ENCODE measurements at places on chromosomes 1 and 21.

- no peak for DNase-seq
Observed at GRCh38 chr1:46617108-46617800, 643 bp upstream of the MOB3C start.

- DNase-seq, result no peak
Observed at GRCh38 chr1:23639460-23640095, 52.0 kb upstream of the RPL11 start.

DNA sequence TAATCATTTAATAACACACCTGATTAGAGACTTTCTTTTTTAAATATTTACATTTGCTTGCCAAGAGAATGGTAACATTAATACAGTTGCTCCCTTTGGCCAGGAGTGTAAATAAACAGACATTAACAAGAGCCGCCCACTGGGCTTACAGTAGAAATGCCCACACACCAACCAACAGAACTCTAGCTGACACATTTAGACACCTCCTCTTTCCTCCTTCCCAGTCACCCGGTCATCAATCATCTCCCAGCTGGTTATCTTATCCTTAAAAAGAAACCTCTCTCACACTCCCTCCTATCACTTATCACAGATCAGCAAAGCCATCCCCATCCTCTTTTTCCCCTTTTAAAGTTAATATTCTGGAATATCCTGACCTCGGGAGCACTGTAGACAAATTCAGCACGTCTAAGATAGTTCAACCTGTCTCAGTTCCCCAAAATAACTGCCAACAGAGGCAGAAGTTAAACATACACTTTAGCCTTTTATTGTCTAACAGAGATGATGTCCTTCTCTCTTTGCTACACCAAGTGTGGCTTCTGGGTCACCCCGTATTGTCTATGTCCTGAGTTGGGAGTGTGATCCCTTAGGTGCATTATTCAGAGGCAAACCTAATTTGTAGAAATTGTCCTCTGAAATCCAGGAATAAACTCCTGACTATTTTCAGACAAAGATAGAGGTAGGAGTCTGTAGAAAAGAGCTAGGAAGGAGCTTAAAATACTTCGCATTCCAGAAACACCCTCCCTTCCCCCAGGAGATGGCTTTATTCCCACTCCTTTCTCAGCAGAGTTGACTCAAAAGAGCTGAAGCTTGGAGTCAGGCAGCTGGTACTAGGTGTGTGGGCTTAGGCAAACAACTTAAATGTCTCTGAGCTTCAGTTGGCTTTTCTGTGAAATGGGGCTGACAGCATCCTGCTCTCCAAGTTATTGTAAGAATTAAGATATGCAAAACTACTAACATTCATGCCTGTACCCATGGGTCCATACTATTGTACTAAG is 8.8 kb downstream of the MYCL start:
- no peak for DNase-seq

DNA sequence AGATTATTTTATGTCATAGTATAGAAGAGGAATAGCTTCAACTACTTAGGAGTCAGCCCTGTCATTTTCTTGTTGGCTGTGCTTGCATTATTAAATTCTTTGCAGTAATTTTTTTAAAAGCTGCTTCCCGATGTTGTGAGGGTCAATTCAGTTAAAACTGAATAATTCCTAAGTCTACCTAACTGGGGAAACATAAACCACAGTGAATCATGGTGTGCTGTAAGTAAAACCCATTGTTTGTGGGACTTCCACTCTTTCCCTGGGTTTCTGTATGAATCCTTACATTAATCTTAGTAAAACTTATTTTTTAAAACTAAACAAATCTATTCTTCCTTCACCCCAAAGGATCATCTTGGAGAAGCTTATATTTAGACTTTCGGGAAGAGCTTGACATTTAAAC is 4.4 kb downstream of the SUCO start:
- no peak for DNase-seq

- no peak for DNase-seq
Observed at GRCh38 chr1:110184446-110184845, 25.7 kb upstream of the KCNC4 start.

- no peak for DNase-seq
Observed at GRCh38 chr21:15713412-15713811, 16.4 kb upstream of the USP25 start.

DNA sequence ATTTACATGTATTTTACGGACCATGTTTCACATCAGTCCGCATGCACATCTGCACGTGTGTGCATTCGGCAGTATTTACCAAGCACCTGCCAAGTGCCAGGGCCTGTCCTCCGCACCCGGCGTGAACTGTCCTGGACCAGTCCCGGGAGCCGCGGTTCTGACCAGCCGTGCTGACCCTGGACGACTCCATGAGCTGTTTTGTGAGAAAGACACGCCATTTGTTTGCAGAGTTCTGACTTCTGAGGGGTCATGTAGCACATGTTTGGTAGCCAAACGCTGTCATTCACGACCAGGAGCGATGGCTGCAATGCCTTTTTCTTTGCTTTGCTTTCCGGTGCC is 3.3 kb upstream of the OLIG2 start:
- no peak for DNase-seq

DNA sequence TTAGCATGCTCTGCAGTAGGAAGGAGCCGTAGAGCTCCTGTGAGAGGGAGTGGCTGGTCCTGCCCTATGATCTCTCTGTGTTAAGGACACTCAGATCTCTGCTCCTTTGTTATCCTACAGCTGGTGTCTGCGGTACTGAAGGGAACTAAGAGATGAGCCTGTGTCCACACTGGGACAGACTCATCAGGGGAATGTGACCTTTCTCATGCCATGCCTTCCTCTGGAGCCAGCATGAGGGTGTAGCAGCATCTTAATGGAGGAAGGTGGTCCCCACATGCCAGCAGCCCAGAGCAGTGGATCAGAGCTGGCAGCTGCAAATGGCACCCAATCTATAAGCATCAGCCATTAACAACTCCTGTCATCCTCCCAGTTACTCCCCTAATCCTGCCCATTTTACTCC is 24.7 kb upstream of the GUCA2B start:
- DNase-seq, result no peak

GRCh38 chr1:239386453-239387303 is at the start of gene CHRM3:
CHRM3 (plus strand) TSS chr1:239386568; CDS start chr1:239907452, 520,884 bp downstream.
- no peak for DNase-seq

- no peak for DNase-seq
Observed at GRCh38 chr1:162627662-162628296, 4.5 kb upstream of the DDR2 start.

- DNase-seq, result no peak
Observed at GRCh38 chr1:224252479-224252878, 69.4 kb downstream of the DEGS1 start.

Measured in stimulated activated CD8-positive, alpha-beta memory T cell treated with anti-CD3 and anti-CD28 coated beads, Interleukin-7, amount 100 ng/mL, for 4 hours (primary cell).